ENCODE measurements at places on chromosomes 1 and 21.

- H3K27ac ChIP-seq = no peak overlapping the region
- no peak for DNase-seq
- H3K4me3 ChIP-seq = no peak overlapping the region
- no peaks in the 10 kb centered on the region for H3K27me3 ChIP-seq
- H3K4me1 ChIP-seq = peaks cover 17% of the 10 kb centered on the region
- H3K36me3 ChIP-seq = no peaks in the 10 kb centered on the region
Observed at GRCh38 chr1:76231320-76231719, 156.8 kb downstream of the ST6GALNAC3 start.

DNA sequence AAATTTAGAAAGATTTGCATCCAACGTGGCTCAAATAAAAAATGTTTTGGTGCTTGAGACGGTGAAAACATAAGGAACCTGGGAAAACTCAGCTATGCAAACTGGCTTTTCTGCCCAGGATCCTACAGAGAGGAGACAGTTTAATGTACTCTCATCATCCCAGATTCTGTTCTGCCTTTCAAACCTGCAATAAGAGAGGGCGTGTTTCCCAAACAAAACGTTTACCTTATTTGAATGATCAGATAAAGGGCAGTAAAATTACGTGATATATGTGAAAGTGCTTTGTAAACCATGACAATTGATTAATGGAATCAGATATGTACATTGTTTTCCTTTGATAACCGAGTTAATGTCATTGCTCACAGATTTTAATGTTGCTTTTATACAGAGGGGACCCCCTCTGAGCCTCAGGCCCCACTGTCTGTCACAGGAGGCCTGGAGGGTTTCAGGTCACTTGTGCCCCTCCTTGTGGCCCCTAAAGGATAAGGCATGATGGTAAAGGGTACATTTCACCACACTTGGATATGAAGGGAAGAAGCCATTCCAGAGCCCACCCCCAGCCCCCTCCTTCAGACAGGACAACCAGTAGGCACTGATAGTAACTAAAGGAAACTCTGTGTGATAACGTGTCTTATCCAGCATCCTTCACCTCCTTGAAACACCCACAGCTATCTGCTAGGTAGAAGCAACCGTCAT lies 157.6 kb downstream of the EDEM3 start:
- no peak overlapping the region for H3K4me3 ChIP-seq
- no peaks in the 10 kb centered on the region for H3K36me3 ChIP-seq
- H3K27ac ChIP-seq = no peak overlapping the region
- no peak for DNase-seq

DNA sequence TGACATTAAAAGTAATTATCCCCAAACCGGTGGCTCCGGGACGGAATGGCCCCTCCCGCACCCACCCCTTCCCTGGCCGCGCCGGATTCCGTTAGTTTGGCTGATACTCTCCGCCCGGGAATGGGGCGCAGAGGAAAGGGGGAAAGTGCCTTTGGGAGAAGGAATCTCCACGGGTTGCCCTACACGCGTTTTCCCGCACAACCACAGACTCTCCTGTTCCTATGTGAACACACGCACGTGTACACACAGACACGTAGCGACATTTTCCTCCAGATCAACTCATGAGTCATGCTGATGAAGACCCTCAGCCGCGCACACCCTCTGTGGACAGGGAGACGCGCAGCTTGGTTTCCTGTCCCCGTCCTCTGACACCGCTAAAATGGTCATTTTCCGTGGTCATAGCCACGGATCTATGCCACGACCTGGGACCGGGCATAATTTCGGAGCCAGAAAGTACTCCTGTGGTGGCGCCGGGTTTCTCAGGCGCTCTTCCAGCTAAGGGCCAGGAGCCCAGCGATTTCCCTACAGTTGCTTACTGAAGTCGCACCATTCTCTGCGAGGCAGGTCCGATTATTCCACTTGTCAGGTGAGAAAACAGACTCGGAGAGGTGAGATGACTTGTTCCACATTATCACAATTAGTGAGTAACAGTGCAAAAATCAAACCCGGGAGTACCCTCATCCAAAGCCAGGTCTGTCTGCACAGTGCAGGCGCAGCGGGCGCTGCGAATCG lies 4.0 kb upstream of the DMRTA2 start:
- peaks cover 42% of the 10 kb centered on the region for H3K4me1 ChIP-seq
- peaks cover 78% of the 10 kb centered on the region for H3K27me3 ChIP-seq
- H3K36me3 ChIP-seq = no peaks in the 10 kb centered on the region
- peak overlapping the region; percentile 9 for H3K4me3 ChIP-seq
- no peak overlapping the region for H3K27ac ChIP-seq

- H3K4me3 ChIP-seq = no peak overlapping the region
- no peak for DNase-seq
- no peak overlapping the region for H3K27ac ChIP-seq
- no peaks in the 10 kb centered on the region for H3K36me3 ChIP-seq
- H3K4me1 ChIP-seq = no peaks in the 10 kb centered on the region
Observed at GRCh38 chr1:197284325-197284724, 16.3 kb downstream of the CRB1 start.

DNA sequence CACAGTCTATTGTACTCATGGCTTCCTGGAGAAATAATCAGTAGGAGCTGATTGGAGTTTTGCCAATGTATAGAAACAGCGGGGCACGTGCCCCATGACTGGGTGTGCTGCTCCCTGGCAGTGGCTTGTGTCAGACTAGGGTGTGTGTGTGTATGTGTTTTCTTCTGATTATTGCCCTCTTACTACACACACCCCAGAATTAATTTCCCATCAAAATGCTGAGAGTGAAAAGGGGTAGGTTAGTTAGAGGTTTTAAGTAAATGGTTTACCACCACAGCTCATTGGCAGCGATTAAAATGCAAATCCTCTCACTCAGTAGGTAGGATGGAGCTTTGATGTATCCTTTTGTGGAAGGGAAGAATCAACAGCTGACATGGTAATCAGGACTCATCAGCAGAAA lies 29.9 kb downstream of the HHAT start:
- H3K27me3 ChIP-seq = no peaks in the 10 kb centered on the region
- peaks cover 7% of the 10 kb centered on the region for H3K4me1 ChIP-seq
- no peak overlapping the region for H3K27ac ChIP-seq
- no peak for DNase-seq
- H3K36me3 ChIP-seq = no peaks in the 10 kb centered on the region

Data from activated CD4-positive, alpha-beta T cell treated with anti-CD3 and anti-CD28 coated beads for 36 hours (primary cell).